Activated CD4-positive, alpha-beta T cell treated with anti-CD3 and anti-CD28 coated beads for 1 hour (primary cell): ENCODE measurements at places on chromosomes 3 and 15.

- no peak for DNase-seq
These were observed 66.3 kb downstream of the ST8SIA2 start for GRCh38 chr15:92460023-92460422.

DNA sequence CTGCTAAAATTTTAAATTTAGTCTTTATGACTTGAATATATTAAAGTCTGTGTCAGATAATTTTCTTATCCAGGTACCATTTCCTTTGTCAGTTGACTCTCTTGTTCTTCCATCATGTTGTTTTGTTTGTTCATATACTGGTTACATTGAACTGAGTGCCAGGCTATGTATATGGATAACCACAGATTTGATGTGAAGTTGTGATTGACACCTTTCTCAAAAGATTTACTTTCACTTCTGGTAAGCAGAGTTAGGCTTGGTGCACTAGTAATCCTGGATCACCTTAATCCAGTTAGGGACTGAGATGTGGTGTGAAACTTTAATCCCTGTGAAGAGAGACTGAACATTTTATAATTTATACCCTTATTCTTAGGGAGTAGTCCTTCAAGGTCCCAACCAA lies 99.4 kb downstream of the ADAM10 start:
- no peak for DNase-seq

DNA sequence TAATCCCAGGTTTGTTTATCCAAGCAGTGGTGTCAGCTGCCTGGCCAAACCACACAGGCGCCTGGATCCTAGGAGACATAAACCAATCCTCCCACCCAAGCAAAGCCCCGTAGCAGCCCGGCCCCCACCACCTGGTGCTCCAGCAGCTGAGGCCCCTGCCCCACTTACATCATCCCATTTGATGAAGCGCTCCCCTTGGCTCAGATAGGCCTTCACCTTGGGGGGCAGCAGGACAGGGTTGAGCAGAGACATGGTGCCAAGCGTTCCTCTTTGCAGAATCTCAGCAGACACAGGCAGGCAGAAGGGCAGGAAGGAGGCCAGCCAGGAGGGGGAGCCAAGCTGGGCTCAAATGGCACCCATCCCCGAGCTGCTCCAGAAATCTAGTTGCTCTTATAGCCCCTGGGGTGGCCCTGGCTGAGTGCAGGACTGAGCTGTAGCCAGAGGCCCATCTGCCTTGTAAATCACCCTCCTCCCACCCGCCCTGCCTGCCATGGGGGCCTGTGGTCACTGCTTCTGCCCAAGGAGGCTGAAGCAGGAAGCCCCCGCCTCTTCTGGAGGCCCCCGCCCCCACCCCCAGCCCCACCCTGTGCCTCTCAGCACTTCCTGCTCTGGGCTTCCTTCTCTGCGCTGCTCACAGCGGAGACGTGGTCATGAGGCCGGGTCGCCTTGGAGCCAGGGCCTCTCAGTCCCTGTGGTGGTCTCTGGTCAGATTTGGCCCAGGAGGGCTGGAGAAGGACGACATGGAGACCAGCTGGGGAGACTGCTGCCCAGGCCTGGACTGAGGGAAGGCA lies at the start of gene PLCB2:
Gene PLCB2 (minus strand): TSS at position 515 of the 791 bp plus-strand sequence. CDS start 263 bp downstream, at position 252.
- DNase-seq, result peak; percentile 59

DNA sequence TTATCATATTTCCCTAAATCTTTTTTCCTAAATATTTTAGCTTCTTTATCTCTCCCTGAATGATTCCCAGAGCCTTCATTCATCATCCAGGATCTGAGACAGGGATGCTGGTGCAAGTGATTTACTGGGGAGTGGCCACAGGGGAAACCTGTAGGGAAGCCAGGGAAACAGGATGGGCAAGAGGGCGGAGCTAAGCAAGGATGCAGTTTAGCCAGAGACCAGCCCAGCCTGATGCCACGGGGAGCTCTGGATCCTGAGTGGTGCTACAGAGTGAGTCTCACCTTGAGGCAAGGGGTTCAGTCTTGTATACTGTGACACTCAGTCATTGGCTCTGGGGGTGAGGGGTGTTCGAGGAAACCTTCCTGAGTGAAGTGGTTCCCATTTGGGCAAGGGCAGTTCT lies 39.7 kb upstream of the LRRFIP2 start:
- DNase-seq, result no peak

GRCh38 chr15:100721758-100722550 lies 119.6 kb downstream of the ASB7 start:
- no peak for DNase-seq

DNA sequence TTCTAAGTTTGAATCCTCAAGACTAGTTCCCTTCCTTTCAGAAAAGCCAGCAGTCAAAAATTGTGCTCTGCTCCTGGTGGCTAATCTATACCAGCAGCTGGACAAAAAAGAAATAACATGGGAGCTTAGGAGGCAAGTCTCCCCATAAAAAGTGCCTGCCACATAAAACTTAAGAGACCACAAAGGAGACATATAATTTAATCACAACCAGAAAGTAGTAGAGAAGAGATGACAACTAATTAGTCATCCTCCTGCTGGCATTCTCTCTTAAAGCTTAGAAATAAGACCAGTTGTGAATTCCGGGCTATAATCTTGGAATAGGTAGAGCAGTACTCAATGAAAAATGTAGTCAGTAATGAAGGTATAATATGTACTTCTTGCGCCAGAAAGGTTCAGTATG lies 20.2 kb upstream of the IMPG2 start:
- DNase-seq, result no peak

- no peak for DNase-seq
These were observed 151.3 kb downstream of the ADAM10 start for GRCh38 chr15:58597943-58598828.
